ENCODE measurements at places on chromosomes 2 and 18.

GRCh38 chr18:50633992-50634391 is 74.1 kb downstream of the MAPK4 start:
- ATAC-seq = no peak

- ATAC-seq = no peak
Observed at GRCh38 chr2:29706171-29706720, 215.1 kb downstream of the ALK start.

DNA sequence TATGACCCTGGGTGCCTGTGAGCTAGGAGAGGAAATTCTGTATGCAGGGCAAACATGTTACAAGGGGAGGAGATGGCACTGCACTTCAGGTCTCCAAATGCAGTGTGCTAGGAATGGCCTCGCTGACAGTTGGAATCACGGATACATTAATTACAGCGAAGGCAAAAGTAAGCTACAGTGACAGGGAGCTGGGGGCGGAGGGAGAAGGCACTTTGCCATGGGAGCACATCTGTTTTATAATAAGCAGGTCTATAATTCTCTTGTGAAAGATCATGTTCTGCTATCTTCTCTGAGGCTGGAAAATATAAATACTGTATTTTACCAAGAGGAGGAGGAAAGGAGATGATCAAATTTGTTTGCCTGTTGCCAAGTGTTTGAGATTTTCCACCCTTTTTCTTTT is 56.3 kb upstream of the FZD5 start:
- no peak for ATAC-seq

GRCh38 chr18:9885170-9886004 is at the start of gene TXNDC2:
Gene TXNDC2 (plus strand): TSS chr18:9885973. CDS start chr18:9886681, 708 bp downstream.
- no peak for ATAC-seq

DNA sequence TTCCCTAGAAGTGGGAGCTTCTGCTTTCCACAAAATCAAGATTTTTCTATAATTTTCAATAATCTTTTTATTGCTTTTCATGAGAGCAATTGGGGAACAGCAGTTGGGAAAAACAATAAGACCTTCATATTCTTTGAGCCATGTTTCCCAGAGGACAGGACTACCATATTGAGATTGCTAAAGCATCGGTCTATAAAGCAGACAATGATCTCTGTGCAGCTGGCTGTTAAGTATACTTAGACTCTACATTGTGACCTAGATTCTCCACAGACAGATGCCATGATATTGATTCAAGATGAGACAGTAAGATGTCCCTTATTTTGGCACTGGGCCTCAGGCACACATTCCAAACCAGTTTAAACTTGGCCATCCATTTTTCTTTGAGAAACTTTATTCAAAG is 1178.7 kb downstream of the SUCLG1 start:
- no peak for ATAC-seq
